ENCODE measurements at places on chromosomes 16 and 17.

GRCh38 chr16:13098536-13098935 is 197.1 kb downstream of the SHISA9 start:
- DNase-seq, result no peak

DNA sequence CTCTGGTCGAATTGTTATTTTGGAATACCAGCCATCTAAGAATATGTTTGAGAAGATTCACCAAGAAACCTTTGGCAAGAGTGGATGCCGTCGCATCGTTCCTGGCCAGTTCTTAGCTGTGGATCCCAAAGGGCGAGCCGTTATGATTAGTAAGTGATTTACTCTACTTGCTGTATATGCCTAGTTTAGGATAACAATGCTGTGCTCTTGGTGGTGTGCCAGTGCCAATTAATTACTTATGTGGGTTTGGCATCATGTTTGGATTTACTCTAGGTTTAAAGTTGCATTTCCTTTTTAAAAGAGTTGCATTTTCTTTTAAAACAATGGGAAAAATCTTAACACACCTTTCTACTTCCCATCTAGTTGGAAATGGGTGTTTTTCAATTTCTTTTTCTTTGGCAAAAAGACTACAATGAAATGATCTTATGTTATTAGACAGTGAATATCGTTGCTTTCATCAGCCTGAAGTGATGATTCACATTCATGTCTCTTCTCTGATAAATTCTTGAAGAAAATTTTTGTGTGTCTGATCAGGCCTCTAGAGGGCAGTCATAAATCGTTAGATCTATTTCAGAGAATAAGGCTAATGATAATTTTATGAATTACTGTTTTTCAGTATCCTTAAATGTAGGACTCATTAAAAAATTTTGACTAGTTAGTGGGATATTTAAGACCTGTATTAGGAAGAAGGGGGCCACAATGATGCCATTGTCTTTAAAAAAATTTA is 5.6 kb downstream of the SF3B3 start:
- peak; percentile 46 for DNase-seq

DNA sequence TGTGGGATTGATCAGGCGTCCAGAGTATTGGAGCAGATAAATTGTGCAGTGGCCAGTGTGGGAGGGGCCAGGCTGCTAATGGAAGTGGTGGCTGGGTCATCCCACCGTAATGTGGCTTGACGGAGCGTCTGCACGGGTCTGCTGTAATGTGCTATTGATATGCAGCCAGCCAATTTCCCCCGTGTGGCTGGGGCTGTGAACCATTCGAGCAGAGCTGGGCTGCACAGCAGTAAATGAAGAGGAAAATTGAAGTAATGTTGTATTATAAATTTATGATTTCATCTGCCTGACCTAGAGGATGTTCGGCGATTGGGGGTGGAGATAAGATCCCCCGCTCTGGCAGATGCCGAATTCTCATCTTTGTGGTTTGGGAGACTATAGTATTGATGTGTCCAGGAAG is 121.5 kb downstream of the CCDC182 start:
- no peak for DNase-seq

DNA sequence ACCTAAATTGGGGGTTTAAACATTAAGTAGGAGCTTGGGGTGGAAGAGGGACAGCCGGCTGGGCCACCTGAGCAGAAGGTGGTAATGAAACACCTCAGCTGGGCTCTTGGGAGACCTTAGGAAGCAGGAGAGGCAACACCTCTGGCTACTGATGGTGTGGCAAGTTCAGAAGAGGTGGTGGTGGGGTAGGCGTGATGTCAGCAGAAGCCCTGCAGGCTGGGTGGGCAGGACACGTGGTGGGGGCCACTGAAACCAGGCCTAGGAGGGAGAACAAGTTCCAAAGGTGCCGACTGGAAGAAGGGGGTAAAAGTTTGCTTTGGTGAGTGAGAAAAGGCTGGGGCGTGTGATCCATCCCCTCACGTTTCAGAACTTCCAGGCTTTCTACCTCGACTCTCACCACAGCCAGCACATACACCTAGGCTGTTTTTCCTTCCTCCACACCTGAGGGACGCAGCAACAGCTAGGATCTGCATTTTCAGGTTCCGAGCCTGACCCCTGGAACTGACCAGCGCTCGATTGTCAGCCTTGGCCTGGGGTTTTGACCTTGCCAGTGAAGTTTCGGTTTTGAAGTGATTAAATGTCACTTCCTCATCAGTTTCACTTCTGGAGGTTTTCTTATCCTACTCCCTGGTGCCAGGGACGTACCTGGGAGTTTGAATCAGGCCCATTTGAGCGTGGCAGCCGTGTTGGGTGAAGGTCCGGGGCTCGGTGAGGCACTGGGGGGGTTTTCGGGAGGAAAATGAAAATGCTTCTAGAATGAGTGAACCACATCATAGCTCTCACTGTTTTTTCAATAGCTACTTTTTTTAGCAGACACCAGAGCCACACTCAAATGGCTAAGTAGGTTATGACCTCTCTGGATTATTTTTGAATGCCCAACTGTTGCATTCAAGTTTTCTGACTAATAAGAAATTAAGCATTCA is 10.0 kb downstream of the SNN start:
- no peak for DNase-seq

DNA sequence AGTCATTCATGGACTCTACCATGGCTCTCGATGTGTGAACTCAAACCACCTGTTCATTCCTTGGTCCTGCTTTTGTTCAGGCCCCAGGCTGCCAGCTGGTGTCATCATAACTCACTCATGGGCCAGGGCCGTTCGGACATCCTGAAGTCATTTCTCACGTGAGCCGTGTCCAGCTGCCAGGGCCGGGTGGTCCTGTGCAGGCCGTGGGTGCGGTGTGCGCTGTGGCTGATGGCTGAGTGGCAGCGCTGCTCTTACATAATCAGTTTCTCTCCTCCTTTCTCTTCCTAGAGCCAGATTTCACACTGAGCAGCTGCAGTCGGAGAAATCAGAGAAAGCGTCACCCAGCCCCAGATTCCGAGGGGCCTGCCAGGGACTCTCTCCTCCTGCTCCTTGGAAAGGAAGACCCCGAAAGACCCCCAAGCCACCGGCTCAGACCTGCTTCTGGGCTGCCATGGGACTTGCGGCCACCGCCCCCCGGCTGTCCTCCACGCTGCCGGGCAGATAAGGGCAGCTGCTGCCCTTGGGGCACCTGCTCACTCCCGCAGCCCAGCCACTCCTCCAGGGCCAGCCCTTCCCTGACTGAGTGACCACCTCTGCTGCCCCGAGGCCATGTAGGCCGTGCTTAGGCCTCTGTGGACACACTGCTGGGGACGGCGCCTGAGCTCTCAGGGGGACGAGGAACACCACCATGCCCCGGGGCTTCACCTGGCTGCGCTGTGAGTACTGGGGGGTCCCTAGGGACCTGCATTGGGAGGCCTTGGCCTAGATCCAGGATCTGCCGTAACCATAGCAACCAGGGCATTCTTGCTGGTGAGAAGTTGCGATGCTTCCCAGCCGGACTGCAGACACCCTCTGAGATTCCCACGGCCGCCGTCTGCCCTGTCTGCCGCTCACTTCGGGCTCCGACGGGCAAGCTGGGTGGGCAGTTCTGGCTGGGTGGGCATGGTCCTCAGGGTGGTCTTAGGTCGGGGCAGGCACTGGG is at the start of gene IL34:
Gene IL34 (plus strand): TSS at position 300 of the 982 bp plus-strand sequence. CDS start 389 bp downstream, at position 689.
- DNase-seq, result no peak

- DNase-seq, result no peak
Observed at GRCh38 chr17:53142890-53143289, 679.8 kb upstream of the KIF2B start.

- DNase-seq, result no peak
Observed at GRCh38 chr16:11553371-11553770, 33.3 kb downstream of the LITAF start.

GRCh38 chr17:17748179-17748578 is 66.9 kb downstream of the RAI1 start:
- no peak for DNase-seq

GRCh38 chr17:72858826-72859495 is 233.5 kb downstream of the SLC39A11 start:
- no peak for DNase-seq

- DNase-seq, result no peak
Observed at GRCh38 chr17:77926981-77927380, 31.5 kb upstream of the TNRC6C start.

GRCh38 chr16:1654505-1655268 is 23.4 kb upstream of the JPT2 start:
- no peak for DNase-seq

DNA sequence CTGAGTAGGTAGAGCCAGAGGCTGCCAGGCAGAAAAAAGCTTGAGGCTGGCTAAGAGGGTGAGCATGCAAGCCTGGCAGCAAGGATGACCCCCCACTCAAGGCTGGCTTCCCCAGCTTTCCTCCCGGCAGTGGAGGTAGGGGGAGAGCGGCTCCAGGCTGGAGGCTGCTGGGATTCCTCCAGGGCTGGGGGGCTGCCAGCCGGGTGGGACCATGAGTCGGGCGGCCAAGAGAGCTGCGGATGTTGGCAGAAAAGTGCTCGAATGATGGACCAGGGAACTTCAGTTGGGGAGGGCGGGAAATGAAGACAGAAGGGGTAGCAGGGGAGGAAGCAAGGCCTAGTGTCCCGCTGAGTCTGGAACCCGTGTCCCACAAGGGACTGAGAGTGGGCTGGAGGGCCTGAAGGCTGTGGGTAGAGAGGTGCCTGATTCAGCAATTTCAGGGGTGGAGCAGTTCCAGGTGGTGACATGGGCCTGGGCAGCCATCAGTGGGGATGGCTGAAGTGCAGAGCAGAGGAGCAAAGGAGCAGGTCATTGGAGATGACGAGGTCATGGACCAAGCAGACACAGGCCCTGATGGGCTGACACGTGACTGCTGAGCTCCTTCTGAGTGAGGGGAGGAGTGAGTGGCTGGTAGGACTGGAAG is 20.3 kb downstream of the HSD11B2 start:
- DNase-seq, result no peak

DNA sequence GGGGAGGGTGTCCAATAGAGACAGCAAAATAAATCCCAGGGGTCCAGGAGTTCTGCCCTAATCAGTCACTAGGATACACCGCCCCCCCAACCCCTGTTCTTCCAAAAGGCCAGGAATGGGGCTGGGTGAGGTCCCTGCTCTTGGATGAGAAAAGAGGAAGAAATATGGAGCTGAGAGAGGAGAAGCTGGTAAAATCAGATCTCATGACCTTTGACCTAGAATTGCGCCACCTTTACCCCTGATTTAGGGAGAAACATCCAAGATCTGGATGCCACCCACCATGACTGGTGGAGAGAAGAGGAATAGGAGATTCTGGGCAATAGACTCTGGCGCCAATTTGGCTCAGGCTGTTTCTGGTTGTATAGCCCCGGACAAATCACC is 707 bp upstream of the CACNB1 start:
- DNase-seq, result no peak

GRCh38 chr16:84829168-84829965 is 9.6 kb downstream of the CRISPLD2 start:
- DNase-seq, result no peak

DNA sequence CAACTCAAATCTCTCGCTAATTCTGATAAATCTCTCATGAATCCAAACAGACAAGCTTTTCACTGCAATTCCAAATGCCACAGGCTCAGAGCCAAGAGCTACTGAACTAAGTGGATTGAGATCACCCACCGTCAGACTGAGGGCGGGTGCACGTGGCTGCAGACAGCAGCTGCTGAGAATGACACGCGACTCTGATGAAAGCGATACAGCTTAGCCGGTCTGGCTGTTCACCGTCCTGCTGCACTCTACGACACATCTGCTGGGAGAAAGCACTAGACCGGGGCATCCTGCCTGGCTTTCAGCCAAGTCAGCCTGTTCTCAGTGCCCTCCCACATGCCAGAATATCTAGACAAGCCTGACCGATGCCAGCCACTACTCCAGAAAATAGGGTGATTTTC is 42.6 kb downstream of the KLHDC4 start:
- DNase-seq, result no peak

GRCh38 chr16:23836078-23836403 is 258 bp downstream of the PRKCB start:
- no peak for DNase-seq

DNA sequence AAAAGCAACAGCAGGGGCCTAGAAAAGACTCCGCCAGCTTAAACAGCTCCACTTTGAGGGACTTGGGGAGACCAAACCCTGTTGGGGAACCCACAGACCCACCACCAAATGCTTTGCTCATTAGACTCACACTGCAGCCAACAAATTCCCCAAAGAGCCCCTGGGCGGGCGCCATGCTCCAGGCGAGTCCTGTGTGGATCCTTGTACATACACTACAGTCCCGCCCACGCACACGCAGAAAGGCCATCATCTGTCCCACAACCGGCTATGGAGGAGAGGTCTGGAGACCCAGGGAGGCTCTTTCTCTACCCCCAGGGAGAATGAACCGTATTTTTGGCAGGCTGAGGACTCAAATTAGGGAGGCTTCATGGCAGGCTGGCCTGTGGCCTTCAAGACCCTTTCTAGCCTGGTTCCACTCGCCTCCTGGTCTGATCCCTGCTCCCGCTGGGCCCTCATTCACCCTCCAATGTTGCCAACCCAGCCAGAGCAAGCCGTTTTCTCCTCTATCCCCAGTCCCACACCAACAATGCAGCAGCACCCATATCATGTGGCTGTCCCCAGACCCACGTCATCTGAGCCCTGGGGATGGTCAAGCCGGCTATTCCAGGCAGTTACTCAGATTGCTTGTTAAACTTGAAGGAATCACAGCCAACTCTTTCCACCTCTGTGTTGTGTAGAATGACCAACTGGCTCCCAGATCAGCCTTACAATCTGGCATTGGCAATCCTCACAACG is 27.2 kb downstream of the ZNF423 start:
- DNase-seq, result no peak

- DNase-seq, result no peak
Observed at GRCh38 chr17:28997806-28998205, 8.0 kb downstream of the SEZ6 start.

DNA sequence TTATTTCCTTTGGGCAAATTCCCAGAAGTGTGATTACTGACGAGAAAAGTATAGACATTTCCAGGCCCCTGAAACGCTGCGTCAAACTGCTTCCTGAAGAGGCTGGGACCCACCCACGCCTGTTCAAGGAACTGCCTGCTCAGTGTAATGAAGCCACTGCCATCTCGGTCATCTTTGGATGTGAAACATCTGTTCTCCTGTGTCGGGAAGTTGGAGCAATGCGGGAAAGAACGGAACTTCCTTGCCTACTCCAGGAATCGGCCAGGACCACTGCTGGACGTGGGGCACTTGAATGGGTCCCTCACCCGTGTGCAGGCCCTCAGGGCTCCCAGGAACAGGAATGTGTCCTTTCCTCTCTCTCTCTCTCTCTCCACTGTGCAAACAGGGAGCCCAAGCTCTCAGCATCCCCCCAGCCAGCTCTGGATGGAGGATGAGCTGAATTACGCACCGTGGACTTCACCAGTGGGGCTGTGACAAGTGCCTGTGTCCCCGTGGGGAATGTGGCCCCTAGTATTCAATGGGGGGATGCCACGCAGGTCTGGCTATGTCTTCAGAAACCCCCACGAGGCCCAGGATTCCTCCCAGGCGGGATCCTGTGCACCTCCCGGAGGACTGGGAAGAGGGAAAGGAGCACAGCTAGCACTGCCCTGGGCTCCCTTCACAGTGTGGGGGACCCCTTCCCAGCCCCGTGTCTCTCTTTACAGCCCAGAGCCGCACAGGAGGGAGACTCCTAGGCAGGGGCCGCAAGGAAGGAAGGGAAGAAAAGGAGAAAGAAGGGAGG is 18.3 kb upstream of the LITAF start:
- no peak for DNase-seq

- no peak for DNase-seq
Observed at GRCh38 chr17:3891626-3892094, 1.2 kb downstream of the CAMKK1 start.
